Stimulated activated CD8-positive, alpha-beta memory T cell treated with anti-CD3 and anti-CD28 coated beads, Interleukin-7, amount 100 ng/mL, for 1 hour (primary cell): ENCODE measurements at places on chromosomes 1 and 21.
A peak's percentile ranks its signal among the peaks of the same experiment; 100 is the strongest.

GRCh38 chr1:107548276-107548675, 407.4 kb downstream of the NTNG1 start:
- DNase-seq = no peak

DNA sequence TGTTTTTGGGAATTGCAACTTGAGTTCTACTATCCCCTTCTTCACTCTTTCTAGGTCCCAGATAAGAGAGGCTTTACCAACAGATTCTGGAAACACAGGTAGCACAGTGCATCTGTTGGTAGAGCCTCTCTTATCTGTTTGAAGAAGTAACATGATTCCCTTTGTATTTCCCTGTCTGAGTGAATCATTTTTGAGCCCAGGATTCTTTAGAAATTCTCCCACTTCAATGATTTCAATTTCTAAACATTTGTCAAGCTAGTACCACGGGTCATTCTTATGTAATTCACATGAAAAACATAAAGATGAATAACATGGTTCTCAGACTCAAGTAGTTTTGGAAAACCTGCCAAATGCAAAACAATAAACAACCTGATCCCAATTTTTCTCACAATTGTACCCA, 72.0 kb upstream of the DUSP10 start:
- no peak for DNase-seq

DNA sequence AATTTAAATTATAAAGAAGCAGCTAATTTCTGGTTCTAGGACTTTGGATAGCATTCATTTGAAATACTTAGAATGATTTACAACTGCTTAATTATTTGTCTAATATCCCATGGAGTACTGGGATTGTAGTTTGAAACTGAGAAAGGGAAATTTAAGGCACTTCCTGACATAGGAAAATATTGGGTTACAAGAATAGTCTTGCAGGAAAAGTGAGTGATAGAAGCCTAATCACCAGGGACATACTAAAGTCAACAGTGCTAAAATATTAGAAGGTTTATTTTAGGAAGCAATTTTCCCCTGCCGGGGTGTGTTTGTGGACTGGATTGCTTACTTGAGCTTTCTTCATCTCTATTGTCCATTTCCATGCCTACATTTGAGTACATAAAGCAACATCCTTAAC, 661.6 kb downstream of the ADGRL2 start:
- DNase-seq = no peak

GRCh38 chr1:33634806-33635205, 162.4 kb downstream of the ZSCAN20 start:
- DNase-seq = no peak

GRCh38 chr1:89844241-89844807, 23.5 kb downstream of the LRRC8D start:
- DNase-seq = no peak

DNA sequence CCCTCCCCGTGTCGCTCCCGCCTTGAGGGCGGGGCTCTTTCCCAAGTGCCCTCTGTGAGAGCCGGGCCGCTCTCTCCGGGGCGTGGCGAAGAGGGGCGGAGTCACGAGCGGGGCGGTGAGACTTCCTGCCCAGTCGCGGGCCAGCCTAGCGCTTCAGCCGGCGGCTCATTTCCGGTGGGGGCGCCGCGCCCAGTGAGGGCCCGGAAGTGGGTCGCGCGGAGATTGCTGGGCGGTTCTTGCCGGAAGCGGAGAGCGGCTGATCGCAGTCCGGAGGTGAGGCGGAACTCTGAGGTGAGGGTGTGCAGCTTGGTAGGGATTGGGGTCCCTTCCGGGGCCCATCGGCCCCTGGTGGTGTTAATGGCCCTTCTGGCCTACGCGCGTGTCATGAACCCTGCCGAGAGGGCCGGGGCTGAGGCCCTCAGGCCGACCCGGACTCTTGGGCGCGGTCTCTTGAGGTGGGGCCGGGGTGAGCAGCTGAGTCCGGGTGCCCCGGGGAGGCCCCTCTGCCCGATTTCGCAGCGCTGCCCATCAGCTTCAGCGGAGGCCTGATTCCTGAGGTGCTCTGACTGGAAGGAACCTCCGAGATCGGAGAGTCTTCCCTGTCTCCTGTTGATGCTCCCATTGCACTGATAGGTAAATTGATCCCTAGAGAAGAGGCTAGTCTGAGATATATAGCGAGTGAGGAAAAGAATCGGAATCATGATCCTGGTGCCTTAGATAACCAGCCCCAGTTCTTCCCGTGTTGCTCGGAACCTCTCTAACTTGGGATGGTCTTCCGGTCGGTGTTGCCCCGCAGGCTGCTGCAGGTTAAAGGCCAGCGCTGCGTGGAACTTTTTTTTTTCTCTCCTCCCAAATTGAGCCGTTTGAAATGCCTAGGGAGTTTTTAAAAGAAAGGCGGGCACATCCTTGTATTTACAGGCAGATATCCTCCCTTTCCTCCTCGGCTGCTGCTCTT, at the start of gene CAP1:
Gene CAP1, plus strand, starts transcription at position 219 of the 955 bp plus-strand sequence. CDS start 18,618 bp downstream, outside the sequence.
- DNase-seq = peak; percentile 99

DNA sequence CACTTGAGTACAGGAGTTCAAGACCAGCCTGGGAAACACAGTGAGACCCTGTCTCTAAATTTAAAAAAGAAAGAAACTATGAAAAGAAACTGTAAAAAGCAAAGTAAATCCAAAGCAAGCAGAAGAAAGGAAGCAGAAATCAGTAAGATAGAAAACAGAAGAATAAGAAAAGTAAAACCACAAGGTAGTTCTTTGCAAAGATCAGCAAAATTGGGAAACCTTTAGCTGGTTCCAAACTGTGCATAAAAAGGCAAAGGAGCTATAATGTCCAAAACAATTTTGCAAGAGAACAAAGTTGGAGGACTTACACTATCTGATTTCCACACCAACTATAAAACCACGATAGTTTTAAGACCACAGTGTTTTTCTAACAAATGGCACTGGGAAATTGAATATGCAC, 218.8 kb downstream of the RPS6KC1 start:
- DNase-seq = no peak

- DNase-seq = no peak
Measured at GRCh38 chr1:24255226-24255625, 63.9 kb upstream of the GRHL3 start.

DNA sequence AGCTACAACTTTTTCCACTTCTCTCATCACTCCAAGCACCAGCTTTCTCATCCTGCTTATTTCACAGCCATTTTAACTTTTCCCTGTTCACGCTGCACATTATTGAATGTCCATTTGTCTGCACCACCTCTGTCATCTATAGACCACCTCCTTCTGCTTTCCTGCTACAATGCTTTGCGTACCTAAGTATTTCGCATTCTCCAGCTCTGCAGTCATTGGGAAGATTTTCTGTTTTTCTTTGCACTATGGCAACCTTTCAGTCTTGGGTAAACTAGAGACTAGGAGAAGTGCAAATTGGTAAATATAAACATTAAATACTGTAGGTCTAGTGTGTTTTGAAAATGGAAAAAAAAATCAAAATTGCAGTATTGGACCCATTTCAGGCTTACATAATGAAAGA, 835 bp downstream of the CCDC30 start:
- no peak for DNase-seq

- DNase-seq = no peak
Measured at GRCh38 chr1:69246710-69247109, 321.0 kb upstream of the LRRC7 start.

DNA sequence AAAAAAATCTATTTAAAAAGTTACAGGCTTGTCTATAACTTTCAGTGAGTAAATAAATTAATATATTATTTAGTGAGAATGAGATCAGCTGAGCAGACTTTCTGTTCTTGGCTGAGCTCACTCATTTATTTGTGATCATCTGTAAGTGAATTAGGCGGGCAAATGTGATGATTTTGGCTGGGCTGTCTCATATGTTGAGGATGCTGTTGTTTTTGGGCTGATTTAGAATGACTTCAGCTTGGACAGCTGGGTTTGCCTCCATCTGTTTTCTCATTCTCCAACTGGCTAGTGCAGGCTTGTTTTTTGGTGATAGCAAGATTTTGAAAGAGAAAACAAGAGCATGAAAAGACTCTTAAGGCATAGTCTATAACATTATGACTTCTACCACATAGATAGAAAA, 475.8 kb upstream of the OLFM3 start:
- DNase-seq = no peak
